ENCODE measurements at places on chromosomes 7 and 10.

DNA sequence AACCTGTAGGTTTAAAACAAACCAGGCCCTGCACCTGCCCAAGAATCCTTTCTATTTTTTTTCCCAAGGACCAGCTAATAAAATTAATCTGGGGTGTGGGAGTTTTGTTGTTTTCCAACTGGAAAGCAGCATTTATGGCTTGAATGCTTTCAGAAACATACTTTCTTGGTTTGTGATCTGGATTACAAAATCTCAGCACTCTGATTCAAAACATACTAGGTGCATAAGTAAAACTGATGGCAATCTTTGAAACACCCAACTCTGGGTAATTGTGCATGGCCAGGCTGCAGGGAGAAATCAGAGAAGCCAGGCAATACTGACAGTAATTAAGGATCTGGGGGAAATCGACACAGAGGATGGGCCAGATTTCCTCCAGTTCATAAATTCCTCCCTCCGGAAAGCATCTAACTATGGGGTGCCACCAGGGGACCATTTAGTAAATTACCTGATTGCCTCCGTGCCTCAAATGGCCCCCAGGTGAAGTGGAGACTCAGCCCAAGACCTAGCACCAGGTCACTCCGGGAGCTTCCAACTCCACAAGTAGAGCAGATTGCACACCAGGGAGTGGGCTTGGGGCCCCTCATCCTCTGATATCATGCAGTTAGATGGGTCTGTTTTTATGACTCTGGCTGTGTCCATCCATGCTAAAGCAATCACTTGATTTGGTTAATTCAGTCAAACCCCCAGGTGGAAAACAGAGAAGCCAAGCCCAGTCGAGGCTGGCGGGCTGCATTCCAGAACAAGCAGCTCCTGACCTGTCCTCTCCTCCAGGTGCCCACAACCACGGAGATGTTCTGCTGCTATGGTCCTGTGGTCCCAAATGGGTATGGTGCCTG lies 15.2 kb upstream of the C10orf53 start:
- DNase-seq = no peak

- DNase-seq = peak; percentile 73
These were observed 613 bp downstream of the MAPK8 start for GRCh38 chr10:48306870-48307710.

- no peak for DNase-seq
These were observed 1149.2 kb upstream of the CELF2 start for GRCh38 chr10:9868499-9868898.

DNA sequence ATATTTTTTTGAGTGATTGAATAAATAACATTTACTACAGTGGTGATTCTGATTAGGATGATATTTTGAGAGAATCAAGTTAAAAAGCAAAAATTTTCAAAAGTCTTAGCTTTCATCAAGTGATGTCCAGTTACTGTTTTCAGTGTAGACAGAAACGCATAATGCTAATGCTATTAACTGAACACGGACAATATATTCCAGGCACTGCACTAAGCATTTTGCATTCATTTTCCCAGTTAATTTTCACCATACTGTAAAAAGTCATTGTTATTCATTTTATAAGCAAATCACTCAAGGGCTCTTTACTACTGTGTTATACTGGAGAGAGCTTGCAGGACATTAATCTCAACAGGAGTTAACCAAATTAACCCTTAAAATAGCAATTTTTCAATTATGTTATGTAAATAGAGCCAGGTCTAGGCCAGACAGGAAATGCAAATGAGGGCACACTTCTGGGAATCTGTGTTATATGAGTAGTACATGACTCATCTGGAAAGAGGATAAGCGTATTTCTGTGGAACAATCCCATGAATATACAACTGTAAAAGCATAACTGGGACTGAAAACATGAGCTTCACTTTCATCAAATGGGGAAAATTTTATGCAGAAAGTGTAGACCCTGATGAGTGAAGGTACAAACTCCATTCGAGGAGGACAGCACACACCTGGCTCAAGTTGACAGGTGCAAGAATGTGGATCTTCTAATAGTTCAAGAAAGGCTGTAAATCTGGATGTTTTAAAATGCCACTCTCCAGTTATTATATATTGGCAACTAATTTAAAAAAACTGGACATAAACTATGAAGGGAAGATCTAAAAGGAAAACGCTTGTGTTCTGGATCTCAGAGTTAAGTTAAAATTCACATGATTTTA lies 75.4 kb downstream of the ANK3 start:
- no peak for DNase-seq

DNA sequence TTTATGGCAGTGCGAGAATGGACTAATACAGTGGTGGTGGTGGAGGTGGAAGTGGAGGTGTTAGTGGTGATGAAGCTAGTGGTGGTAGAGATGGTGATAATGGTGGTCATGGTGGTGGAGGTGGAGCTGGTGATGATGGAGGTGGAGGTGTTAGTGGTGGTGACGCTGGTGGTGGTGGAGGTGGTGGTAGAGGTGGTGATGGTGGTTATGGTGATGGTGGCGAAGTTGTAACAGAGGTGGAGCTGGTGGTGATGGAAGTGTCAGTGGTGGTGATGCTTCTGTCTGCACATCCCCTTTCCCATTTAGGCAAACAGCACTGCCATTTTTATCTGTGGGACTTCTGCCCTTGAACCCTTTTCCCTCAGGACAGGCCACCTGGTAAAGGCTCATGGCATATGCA lies 7.4 kb upstream of the PTPRN2 start:
- no peak for DNase-seq

- DNase-seq = no peak
These were observed 3.0 kb upstream of the LIPK start for GRCh38 chr10:88702848-88703597.

GRCh38 chr7:116169060-116169459 lies 41.3 kb upstream of the TES start:
- no peak for DNase-seq

DNA sequence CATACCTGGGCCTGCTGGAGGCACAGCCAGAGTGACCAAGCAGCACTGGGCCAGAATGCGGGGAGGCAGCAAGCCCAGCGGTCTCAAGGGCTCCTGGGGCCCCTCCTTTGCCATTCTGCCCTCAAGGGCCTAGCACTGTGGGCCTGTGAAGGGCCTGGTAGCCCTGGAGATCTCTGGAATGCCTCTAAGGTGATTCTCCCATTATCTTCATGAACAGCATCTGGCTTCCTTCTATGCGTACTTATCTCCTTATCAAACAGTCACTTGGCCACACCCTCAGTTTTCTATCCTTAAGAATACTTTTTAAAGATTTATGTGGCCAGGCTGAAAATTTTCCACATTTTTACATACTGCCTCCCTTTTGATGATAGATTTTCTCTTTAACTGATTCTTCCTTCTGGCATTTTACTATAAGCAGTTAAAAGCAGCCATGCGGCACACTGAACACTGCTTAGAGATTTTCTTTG lies 67.5 kb upstream of the CCNY start:
- no peak for DNase-seq

- no peak for DNase-seq
These were observed 139.9 kb upstream of the PITRM1 start for GRCh38 chr10:3312403-3312940.

DNA sequence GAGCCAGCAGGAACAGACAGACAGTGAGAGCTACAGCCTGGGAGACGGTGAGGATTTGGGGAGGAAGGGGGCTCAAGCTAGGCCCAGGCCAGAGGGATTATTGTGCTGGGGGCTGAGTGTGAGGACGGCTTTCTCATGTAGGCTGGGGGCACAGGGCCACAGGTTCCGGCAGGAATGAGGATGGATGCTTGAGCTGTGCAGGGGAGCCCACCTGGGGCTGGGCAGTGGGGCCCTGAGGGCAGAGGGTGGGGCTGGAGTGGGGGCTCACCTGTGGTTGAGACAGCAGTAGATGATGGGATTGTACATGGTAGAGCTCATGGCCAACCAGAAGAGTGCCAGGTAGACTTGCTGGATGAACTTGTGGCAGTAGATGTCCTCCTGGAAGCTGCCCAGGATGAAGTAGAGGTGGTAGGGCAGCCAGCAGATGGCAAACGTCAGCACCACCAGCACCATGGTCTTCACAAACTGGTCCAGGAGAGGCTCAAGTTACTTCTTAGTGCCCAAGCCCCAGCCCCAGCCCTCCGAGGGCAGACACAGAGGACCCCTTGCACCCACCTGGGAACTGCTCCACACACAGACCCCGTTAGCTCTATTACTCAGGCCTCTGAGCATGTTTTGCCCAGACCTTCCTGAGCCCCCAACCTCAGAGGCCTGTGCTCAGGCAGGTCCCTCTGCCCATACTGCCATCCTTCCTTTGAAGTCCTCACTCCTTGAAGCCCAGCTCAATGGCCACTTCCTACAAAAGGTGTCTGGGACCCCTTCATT lies 9.7 kb downstream of the TACR2 start:
- no peak for DNase-seq

DNA sequence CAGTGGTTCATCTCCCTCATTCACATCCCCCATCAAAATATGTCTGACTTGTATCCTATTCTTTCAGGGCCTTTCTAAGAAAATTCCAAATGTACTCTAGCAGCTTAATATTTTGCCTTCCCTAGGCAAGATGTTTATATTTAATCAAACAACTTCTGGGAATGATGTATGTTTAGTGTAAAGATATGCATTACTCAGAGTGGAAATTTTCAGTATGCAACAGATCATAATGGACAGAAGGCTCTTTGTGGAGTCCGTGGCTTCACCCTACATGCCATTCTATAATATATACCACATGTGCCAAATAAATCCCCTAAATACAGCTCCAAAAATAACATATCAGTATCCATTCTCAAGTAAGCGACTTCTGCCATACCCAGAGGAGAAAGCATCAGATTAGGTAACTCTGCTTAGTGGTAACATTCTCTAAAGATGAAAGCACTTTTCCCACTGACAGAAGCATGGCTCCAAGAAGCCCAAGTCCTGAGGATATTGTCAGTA lies 316.6 kb downstream of the KCNMA1 start:
- no peak for DNase-seq

DNA sequence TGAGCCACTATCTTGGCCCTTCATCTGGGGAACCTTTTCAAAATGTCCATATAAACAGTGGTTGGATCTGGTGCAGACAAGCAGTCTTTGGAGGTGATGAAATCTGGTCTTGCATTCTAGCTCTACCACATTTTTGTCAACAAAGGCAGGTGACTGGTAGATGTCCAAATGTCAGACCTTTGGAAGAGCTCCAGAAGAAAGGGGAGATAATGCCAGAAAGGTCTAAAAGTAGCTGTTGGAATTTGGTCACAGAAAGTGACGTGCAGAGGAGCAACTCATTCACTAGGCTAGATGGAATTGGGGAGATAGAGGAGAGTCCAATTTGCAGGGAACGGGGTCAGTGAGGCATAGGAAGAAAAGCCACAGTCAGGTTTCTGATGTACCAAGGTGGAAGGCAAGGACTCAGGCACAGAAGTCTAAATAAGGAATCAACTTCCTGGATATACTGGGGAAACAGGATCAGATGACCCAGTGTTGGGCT lies 36.4 kb upstream of the WAC start:
- DNase-seq = no peak

- no peak for DNase-seq
These were observed 660 bp downstream of the VCL start for GRCh38 chr10:73998623-73998928.

DNA sequence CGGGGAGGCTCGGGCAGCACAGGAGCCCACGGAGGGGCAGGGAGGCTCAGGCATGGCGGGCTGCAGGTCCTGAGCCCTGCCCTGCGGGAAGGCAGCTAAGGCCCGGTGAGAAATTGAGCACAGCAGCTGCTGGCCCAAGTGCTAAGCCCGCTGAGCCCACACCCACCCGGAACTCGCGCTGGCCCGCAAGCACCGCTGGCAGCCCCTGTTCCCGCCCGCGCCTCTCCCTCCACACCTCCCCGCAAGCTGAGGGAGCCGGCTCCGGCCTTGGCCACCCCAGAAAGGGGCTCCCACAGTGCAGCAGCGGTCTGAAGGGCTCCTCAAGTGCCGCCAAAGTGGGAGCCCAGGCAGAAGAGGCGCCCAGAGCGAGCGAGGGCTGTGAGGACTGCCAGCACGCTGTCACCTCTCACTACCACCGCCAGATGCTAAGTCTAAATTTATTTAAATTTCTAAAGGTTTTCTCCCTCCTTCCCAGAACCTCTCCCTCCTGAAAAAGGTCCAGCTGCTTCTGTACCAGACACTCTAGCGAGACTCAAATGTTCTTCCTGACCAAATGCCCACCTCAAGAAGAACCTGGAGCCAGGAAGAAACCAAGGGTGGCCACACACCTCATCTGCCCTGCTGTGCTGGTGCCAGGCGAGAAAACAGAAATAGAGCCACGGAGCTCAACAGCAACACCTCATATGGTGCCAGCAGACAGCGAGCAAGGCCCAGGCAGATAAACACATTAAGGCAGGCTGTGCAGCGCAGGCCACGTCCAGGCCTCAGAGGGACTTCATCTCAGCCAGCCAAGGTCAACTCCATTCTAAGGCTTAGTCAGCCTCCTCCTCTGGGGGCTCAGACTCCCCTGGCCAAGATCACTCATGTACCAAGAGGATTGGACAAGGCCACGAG lies 47.0 kb downstream of the KCNMA1 start:
- no peak for DNase-seq

DNA sequence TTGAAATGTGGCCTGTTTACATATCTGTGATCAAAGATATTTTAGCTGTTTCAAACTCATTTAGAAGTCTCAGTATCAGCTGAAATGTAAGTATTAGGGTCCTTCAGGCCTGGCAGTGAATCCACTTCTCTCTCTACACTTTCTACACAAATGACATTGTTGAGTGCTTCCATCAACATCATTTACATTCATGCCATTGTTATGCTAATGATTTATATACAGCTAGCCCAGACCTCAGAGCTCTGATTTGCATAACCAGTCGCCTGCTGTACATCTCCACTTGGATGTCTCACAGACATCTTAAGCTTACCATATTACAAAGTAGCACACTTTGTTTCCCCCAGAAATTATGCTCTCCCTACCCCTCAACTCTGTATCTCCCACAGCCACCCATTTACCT lies 71.6 kb downstream of the GSDME start:
- DNase-seq = no peak

GRCh38 chr10:112407696-112408095 lies 33.8 kb downstream of the ACSL5 start:
- DNase-seq = no peak

DNA sequence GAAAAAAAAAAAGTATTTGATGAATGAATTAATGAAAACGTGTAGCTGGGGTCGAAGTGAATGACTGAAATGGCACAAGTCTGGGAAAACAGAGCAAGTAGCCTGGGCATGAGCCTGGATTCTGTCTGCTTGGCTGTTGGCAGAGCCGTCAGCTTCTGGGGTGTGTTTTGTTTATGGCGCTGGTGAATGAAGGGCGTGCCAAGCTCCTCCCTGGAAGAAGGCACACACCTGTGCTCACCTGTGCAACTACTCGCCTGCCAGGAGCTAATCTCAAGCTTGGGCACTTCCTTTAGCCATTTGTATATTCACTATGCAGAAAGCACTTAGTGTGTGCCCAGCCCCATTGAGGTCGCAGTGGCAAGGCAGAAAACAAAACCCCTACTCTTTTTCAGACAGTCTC lies 74.1 kb downstream of the GTF2IRD1 start:
- no peak for DNase-seq

GRCh38 chr7:5284304-5285281 lies 1.9 kb downstream of the SLC29A4 start:
- DNase-seq = no peak

- DNase-seq = no peak
These were observed 99.8 kb upstream of the KIF5B start for GRCh38 chr10:32156031-32156495.

GRCh38 chr10:101425535-101425934 lies 71.6 kb downstream of the BTRC start:
- no peak for DNase-seq

All from CD4-positive, alpha-beta T cell treated with Interferon gamma for 1 hour (primary cell).